NCI-H510A treated with DMSO at 0.1 percent for 48 hours (cell line): ENCODE measurements at places on chromosomes 3 and 15.

DNA sequence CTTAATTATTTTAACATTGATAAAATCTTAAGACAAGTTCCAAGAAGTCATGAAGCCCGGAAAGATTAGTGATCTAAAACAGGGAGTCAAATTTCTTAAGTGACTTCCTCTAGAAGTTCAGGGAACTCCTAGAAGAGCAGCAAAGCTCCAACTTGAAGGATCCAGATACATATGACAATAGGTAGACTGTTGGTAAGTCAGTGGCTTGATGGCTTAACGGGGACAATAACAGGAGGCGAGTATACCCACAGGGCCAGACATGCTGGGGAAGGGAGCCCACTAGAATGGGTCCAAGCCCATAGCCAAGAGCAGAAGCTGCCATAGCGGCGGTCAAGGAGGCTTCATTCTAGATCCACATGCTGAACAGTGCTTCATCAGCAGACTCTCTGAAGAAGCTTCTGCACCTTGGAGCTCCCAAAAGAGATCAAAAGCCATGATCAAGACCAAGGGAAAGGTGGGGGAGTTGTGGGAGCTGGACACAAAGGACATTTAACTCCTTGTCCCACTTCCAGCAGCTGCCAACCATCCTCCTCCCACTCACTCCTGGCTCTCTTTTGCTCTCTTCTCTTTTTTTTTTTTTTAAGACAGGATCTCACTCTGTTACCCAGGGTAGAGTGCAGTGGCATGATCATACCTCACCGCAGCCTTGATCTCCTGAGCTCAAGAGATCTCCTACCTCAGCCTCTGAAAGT, 10.2 kb upstream of the CA12 start:
- DNase-seq: no peak

DNA sequence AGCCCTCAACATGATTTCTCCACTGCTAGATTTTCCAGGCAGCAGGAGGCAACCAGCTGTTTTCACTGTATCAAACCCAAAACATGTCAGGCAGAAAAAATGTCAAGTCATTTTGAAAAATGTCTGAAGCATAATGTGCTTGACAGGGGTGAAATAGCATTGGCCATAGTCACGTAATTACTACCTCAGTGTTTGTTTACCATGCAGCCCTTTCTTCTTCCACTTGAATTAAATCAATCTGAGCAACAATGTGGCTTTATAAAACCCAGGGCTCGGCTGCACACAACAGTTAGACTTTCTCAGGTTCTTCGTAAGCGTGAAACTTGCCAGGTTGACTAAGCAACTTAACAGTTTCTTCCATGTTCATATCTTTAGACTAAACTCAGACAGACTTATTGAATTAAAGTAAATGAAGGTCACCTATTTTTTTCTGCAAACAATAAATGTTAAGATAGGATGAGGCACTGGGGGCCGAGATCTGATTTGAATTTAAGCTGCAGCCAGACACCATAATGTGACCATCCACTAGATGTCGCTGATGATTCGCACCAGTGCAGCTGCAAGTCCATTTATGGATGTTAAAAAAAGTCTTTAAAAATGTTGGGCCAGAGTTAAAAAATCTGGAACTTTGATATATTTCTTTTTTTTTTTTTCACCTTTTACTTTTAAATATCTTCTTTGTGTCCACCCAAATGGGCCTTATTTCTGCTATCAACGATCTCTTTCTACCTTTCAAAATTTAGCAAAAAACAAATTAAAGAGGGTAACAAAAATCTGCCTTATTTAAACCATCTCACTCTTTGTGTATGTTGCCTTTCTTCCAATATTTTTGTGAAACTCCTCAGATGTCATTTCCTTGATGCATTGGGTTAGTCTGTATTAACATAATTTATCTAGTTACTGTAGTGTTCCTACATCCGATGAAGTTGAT, 305.9 kb downstream of the CACNA2D3 start:
- DNase-seq: peak; percentile 68

DNA sequence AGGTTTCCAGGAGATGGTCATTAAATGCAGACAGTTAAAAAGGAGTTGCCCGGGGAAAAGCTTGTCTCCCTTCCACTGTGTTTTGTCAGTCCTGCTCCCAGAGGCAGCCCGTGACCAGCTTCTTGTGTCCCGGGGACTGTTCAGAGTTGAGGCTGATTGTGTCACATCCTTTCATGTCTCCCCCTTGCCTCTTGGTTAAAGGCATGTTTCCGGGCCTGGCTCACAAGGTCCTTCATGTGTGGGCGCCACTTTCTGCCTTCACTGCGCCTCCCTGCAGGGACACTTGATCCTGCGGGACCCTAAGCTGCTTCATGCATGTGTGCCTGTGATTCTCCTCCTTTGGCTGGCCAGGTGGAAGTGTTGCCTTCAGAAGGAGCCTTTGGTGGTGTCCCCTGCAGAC, 9.2 kb downstream of the CHCHD6 start:
- DNase-seq: no peak

DNA sequence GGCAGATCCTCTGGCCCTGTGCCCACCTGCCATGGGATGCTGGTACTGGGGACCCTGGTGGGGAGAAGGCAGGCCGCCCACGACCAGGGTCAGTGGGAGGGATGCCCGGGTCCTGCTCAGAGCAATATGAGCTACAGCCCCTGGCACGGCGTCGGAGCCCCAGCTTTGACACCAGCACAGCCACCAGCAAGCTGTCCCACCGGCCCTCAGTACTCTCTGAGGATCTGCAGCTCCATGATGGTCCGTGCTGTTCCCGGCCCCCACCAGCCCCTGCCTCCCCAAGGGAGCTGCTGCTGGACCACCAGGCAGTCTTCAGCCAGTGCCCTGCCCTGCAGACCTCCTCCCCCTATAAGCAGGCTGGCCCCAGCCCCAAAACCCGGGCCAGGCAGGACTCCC, 11.5 kb downstream of the DISP2 start:
- no peak for DNase-seq

- DNase-seq: no peak
These were observed 567 bp downstream of the TOP2B start for GRCh38 chr3:25663869-25664811.

GRCh38 chr3:37346227-37347005, 172.0 kb upstream of the LRRFIP2 start:
- DNase-seq: no peak

GRCh38 chr15:55829826-55830225, 86.9 kb upstream of the PRTG start:
- DNase-seq: no peak

DNA sequence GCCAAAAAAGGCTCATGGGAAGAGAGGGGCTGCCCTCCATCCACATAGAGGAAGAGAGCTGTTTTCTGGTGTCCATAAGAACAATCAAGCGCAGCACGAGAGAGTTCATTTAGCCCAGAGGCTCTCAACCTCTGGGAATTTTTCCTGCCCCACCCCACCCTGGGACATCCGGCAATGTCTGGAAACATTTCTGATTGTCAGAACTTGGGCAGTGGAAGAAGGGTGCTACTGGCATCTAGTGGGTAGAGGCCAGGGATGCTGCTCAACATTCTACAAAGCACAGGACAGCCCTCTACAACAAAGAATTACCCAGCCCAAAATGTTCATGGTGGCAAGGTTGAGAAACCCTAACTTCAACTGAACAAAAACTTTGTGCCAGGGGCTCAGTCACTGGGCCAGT, 92.9 kb downstream of the RAB11A start:
- no peak for DNase-seq

DNA sequence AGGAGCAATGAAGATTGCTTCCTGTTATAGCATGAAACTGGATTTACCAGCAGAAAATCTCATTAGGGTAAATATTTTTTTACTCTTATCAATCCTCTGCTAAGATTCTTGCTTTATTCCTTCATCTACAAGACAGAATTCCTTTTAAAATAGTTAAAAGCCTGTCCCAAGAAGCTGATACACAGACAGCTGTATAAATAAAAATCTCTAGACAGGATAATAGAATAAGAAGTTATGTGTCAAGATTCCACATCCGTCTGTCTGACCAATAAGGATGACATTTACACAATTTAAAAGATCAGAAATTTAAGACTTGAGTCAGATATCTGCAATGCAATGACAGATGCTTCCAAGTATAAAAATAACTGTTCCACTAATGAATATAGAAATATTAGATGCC, 57.6 kb downstream of the SSR3 start:
- DNase-seq: no peak

DNA sequence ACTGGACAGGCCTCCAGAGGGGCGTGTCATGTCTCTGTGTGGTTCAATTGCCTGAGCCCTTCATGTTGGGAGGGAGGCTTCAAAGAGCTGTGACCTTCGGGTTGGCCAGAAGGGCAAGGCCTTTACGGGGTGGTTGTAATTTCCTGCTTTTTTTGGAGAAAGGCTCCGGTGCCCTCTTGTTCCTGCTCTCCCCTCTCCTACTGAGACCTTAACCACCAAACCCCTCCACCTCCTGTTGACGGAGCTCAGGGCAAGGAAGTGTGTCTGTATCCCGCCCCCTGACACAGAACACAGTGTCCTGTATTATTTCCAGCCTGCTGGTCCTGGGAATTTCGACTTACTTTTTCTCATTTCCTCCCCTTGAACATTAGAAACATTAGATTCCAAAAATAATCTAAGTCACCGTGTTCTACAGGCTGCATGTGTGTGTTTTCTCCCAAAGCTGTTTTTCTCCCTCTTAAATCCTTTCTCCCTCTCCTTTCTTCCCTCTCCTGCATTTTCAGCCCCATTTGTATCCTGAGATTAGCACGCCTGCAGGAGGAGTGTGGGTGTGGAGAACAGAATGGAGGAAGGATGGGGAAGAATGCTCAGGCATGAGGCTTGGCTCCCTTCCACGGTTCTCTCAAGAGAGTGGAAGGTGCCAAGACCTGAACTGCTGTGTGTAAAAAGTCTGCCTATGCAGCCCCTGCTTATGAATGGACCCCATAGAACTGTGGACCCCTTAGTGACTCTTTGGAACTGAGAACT, 285.4 kb upstream of the ROPN1 start:
- no peak for DNase-seq

- DNase-seq: no peak
These were observed 9.8 kb upstream of the SNRPN start for GRCh38 chr15:24944954-24945353.

- no peak for DNase-seq
These were observed 462.2 kb downstream of the GRM7 start for GRCh38 chr3:7322957-7323669.

- no peak for DNase-seq
These were observed 545.0 kb upstream of the TBL1XR1 start for GRCh38 chr3:177742273-177742672.

DNA sequence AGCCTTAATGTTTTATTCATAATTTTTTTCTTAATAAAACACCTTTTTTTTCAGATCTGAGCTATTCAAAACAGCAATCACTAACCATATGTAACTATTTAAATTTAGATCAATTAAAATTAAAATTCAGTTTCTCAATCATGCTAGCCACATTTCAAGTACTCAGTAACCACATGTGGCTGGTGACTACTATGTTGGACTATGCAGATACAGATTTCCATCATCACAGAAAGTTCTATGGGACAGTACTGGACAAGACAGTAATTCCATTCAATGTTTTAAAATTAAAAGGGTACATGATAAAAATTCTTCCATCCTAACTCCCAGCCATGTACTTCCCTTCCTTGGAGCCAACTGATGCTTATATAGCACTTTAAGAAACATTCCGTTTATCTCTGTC, 119.3 kb downstream of the GLDN start:
- no peak for DNase-seq

- DNase-seq: no peak
These were observed 401 bp downstream of the RAMAC start for GRCh38 chr15:82986442-82986780.

- DNase-seq: peak; percentile 93
These were observed 36.5 kb upstream of the RAB11A start for GRCh38 chr15:65832549-65833364.

DNA sequence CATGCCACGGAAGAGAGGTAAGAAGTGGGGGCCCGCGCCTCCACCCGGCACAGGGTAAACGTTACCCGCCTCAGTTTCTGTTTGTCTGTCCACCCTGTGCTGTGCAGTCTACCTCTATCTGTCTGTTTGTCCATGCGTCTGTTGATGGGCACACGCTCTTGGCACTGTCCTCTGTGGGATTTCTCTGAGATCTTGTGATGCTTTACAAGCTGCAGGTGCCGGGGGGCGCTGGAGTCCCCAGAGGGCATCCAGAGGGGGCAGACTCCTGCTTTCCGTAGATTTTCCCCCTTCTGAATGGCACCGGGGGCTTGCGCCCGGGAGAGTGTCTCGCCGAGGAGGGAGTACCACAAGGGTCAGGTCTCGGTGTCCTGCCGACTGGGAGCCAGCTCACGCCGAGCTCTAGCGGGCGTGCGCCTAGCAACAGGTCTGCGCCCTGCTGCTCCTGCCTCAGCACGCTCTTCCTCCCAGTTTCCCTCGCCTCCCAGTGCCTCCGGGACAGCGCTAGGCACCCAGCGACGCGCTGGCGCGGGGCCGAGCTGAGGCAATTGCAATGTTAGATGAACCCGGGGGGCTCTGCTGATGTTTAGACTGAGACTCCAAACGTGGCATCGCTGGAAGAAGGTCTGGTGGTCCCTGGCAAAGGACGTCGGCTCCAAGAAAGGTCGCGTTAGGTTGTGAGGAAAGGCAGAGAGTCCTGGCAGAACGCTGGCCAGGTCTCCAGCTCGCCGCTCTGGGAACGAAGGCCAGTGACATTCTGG, 667 bp downstream of the CEMIP start:
- DNase-seq: peak; percentile 58

- peak; percentile 21 for DNase-seq
These were observed 18.1 kb downstream of the MYO1E start for GRCh38 chr15:59354417-59355031.

GRCh38 chr3:51394541-51394940, 3.5 kb downstream of the RBM15B start:
- DNase-seq: no peak

- no peak for DNase-seq
These were observed 370.6 kb upstream of the TBL1XR1 start for GRCh38 chr3:177567833-177568232.
